ENCODE measurements at places on chromosomes 4 and X.
A peak's percentile ranks its signal among the peaks of the same experiment; 100 is the strongest.

DNA sequence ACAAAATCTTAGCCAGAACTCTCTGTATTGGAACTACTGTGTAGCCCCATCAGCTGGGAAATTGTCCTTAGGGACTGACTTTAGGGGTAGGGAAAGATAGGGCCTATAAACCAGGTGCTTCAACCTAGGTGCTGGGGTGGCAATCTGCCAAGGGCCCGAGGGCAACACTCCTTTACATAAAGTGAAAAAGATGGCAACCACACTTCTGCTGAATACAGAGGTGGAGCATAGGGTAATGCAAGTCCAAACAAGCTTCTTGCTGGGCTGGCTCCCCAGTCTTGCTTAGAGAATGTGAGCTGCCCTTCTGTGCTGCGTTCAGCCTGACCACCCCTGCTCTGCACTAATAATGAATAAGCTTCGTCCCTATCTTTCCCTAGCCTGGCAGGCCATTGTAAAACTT, 9.8 kb downstream of the ZBTB33 start:
- DNase-seq = no peak

DNA sequence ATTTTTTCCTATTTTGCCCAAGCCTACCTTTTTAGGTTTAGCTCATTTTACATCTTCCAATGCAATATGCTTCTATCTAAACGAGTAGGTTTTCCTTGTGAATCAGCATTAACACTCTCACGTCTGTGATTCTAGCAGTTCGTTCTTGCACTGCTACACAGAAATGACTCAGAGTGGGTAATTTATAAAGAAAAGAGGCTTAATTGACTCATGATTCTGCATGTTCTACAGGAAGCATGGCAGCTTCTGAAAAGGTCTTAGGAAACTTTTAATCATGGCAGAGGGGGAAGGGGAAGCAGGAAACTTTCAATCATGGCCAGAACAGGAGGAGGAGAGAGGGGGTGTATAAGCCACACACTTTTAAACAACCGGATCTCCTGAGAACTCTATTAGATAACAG, 44.9 kb downstream of the SPANXN1 start:
- DNase-seq = no peak

- no peak for DNase-seq
These were observed 316.8 kb upstream of the GATB start for GRCh38 chr4:152077582-152077981.

DNA sequence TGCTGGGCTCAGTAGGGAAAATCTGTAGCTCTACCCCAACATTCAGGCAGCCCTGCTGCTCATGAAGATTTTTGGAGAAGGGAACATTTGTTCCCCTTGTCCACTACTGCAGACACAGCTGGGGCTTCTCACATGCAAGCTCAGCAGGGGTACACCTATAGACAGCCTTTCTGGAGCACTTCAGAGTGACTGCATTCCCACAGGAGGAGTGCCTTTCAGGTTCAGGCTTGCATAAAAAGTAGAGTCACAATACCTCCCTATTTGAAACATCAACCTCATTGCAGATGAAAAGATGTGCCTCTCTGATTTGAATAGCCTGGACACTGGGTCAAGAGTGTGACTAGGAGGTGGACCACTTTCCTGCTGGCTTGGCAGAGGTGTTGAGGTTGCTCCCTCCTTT, 53.3 kb upstream of the NAP1L2 start:
- no peak for DNase-seq

GRCh38 chrX:91311969-91312368, 122.7 kb upstream of the PABPC5 start:
- DNase-seq = no peak

DNA sequence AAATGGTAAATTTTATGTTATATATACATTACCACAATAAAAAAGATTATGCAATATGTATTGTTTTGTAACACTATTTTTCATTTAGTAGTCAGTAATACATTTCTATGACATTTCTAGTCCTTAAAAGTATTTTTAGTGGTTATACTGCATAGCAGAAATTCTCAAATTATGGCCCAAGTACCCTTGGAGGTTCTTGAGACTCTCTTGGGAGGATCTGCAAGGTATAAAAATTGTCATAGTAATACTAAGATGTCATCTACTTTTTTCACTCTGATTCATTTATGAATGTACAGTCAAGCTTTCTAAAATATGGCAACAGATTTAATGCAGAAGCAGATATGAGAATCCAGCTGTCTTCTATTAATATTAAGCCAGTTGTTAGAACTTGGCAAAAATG, 138.6 kb upstream of the NAP1L5 start:
- DNase-seq = no peak

DNA sequence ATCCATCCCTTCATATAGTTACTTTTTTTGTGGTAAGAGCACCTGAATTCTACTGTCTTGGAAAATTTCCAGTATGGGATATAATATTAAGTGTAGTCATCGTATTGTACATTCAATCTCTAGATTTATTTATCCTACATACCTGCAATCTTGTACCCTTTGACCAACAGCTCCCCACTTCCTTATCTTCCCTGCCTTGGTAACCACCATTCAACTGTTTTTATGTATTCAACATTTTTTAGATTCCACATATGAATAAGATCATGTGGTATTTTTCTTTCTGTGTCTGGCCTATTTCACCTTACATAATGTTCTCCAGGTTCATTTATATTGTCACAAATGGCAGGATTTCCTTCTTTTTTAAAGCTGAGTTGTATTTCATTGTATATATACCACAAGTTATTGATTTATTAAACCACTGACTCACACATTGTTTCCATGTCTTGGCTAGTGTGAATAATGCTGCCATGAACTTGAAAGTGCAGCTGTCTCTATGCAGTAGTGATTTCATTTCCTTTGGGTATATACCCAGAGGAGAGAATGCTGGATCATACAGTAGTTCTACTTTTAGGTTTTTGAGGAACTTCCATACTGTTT, 572.5 kb downstream of the MAGEB5 start:
- DNase-seq = no peak

DNA sequence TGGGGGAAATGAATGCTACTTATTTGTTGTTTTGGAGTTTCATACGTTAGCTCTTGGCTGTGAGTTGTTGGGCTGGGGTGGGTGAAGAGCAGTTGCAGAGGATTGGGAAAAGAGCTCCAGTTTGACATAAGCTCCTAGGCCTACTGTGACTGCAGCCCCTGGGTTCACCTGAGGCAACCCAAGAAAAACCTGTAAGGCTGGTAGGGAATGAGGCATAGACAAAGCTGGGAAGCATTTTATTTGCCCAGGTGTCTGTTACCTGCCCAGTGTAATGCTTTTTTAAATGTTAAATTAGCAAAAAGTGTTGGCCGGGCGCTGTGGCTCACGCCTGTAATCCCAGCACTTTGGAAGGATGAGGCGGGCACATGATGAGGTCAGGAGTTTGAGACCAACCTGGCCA, 160.0 kb downstream of the FHIP1A start:
- DNase-seq = no peak

- no peak for DNase-seq
These were observed 67.4 kb downstream of the EDNRA start for GRCh38 chr4:147548256-147548655.

GRCh38 chr4:78414116-78414515, 137.5 kb upstream of the ANXA3 start:
- no peak for DNase-seq

DNA sequence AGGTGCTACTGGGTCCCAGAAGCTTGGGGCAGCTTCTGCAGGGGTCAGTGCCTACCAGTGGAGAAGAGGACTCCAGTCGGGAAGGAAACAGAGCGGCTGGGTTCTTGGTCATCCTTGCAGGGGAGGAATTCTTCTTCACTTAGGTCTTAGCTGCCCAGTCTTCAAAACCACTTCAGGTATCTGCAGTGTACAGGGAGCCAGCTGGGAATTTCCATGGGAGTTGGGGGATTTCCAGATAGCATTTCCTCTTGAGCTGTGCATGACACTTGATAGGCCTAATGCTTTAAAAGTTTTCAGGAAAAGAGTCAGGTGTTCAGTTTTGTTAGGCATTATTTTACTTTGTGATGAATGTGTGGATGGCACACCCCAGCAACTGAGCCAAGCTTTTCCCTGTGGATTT, 58.1 kb upstream of the ENPP6 start:
- DNase-seq = no peak

- no peak for DNase-seq
These were observed 181.2 kb downstream of the COX18 start for GRCh38 chr4:72888331-72888730.

DNA sequence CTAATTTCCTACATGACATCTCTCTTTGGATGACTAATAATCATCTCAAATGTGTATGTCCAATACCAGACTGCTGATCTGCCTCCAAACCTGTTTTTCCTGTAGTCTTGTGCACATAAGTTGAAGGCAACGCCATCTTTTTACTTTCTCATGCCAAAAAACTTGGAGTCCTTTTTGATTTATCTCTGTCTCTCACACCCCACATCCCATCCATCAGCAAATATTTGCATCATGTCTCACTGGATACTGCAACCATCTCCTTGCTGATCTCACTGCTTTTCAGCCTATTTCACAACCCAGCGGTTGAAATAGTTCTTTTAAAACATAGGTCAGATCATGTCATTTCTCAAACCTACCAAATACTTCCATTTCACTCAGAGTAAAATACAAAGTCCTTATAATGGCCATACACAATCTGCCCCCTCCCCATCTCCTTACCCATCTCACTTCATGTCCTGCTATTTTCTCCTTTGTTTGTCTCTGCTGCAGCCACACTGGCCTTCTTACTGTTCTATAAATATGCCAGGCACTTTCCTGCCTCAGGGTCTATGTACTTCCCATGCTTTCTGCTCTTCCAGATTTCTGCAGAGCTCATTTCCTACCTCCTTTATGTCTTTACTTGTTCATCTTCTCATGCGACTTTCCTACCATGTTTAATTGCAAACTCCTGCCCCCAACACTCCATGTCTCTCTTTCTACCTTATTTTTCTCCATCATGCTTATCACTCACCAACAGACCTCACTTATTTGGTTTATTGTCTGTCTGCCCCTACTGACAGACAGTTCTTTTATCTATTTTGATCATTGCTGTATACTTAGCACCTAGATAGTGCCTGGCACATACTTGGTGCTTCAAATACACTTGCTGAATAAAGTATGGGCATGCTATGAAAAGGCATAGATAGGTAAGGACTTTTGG, 98.8 kb downstream of the ANXA3 start:
- peak; percentile 0 for DNase-seq

- no peak for DNase-seq
These were observed 8.4 kb upstream of the ASMT start for GRCh38 chrX:1606496-1606895.

DNA sequence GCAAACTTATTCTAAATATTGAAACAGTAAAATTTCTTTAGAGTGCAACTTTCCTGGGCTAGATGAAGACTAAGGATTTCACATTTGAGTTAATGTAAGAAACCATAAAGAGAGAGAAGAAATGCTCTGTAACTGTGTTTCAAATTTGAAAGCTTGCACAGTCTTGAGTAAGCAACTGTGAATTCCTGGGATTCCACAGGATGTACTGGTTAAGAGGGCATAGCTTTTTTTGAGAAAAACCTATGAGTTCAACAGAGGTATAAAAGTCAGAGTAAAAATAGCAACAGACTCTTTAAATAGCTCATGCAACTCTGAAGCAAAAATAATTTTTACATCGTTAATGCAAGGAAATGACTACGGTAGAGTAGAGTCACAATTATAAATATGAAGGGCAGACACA, 25.5 kb downstream of the ZNF330 start:
- no peak for DNase-seq

GRCh38 chr4:20192736-20193135, 59.0 kb upstream of the SLIT2 start:
- DNase-seq = no peak

DNA sequence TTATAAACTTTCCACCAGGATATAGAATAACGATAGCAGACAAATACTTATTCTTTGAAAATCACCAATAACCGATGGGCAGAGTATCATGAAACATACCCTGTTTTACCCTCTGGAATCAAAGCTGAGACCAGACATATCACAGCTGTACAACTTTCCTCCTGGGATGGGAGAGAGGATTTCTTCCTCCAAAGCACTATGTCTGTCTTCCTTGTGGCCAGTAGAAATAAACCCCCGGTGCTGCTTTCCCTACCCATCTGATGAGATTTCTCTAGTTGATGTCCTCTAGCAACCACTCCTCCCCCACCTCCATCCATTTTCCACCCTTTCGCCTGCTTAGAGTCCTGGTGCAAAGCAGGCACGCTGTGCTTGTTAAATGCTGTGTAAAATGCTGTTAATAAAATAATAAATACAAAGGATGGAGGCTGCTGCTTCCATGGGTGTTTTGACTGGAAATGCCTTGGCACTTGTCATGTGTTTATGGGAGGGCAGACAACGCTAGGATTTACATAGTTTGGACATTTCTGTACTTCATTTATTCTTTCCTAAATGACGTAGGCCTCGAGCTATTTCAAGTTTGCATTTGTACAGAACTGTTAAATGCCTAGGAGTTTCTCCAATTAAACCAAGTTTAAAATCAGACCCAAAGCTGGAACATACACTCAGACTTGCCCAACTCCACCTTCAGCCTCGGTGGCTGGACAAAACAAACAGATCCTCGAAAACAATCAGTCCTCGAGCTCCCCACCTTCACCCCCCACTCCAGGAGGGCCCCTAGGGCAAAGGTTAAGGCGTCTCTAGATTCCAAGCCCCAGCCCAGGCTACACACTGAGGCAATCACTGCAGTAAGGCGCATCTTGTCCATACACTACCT, 10.1 kb downstream of the BCOR start:
- no peak for DNase-seq

DNA sequence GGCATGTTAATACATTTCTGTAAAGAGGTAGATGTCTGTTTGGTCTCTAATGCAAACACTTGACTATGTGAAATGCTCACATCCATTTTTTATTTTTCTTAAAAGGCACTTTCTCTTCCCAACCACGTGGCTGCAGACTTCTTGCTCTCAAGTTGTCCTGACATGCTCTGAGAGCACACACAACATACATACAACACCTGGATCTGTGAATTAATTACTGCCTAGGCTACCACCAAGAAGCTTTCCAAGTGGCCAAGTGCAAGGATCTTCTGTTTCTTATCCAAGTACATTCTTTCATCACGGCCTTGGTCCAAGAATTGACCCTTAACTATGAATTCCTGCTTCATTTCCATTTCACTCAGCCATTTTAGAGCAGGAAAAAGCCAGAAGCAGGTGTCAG, 110.8 kb downstream of the SPRY1 start:
- no peak for DNase-seq

- no peak for DNase-seq
These were observed 114.7 kb downstream of the DCLK2 start for GRCh38 chr4:150192986-150193385.

DNA sequence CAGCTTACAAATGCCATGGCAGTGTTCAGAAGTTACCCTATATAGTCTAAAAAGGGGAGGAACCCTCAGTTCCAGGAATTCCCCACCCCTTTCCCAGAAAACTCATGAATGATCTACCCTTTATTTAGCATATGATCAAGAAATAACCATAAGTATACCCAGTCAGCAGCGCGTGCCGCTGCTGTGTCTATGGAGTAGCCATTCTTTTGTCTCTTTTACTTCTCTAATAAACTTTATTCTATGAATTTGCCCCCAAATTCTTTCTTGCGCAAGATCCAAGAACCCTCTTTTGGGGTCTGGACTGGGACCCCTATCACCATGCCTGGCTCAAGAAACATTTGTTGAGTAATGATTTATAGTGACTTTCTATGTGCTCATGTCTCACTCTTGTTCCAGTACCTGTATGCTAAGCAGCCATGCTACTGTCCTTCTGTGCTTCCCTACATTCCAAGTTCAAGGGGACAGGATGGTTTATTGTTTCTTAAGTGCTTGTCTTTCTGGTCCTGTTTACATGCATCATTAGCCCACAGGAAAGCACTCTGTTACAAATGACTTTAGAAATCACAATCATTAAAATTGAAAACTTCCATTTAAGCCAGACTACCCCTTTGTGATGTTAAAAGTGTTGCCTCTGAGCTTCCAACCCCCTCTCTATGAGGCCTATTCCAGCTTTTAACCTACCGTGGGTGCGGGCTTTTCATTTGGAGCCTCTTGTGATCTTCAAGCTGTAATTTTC, 63.4 kb upstream of the S100G start:
- no peak for DNase-seq
